ENCODE measurements at places on chromosomes 2 and 18.

DNA sequence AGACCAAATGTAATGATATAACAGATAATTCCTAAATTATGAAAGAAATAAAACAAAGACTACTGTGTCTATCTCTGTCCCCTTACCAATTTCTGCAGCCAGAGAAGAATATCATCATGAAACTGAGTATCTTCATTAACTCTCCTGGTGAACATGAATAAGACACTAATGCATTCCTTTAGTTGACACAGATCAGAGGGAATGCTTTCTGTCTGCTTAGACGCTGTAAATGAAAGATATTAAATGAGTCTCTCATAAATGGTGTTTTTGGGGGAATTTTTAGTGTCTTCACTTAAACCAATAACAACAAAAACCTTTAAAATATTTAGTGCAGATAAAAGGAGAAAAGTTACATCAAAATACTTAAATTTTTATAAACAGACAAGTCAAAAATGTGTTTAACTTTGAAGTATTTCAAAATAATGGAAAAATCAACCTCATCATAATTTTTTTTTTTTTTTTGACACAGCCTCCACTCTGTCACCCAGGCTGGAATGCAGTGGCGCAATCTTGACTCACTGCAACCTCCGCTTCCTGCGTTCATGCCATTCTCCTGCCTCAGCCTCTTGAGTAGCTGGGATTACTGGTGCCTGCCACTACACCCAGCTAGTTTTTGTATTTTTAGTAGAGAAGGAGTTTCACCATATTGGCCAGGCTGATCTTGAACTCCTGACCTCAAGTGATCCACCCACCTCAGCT, 16.0 kb downstream of the EPG5 start:
- DNase-seq = no peak

GRCh38 chr2:214014551-214015220, 396.2 kb upstream of the VWC2L start:
- no peak for DNase-seq

DNA sequence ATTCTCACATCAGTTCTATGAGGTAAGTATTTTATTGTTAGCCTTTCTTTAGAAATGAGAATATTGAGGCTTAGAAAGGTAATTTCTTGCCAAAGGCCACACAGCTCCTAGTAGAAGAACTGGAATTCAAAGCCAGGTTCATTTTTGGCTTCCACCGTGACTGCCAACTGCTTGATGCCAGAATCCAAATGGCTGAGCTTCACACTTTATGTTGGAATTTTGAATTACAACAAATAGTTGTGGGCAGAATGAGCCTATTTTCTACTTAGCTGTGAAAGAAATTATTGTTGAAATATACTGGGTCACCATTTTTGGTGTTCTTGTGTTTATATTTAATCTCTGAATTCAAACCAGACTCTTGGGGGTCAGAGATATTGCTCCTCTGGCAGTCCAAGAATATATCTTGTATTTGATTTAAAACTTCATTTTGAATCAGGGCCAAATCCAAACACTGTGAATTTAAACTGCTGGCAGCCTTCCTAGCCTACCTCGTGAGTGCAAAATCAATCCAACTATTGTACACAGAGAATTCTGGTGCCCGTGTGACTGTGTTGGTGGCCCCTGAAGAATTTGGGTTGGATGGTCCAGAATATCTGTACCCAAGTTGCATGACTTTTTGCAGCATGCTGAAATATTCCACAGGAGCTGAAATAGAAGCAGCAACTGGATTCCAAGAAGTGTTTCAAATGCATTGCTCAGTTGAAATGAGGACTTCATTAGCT, 35.6 kb upstream of the LPIN1 start:
- no peak for DNase-seq

DNA sequence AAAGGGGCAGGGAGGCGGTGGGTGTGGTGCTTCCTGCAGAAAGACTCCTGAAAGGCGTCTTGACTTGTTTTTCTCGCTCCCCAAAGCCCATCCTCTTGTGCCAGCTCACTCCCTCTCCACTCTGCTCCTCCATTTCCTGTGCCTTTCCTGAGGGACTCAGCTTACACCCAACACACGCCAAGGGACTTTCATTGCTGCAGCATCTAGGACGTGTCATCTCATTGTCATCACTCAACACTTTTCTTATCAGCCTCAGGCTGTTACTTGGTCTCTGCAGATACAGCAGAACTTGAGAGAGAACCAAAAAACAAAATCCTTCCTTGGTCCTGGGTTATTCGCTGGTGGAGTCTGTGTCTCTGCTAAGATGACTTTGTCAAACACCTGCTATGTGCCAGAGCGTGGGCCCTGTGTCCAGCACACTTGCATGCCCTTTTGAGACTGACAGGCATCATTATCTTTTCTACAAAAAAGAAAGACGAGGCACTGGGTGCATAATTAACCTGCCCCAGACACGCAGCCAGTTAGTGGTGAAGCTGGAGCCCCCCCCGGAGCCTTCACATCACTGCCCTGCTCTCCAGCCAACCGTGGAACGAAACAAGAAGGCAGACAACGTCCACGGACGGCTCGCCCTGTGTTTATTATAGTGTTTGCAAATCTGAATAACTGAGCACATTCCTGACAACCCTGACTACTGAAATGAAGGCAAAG, 261.7 kb upstream of the HDAC4 start:
- no peak for DNase-seq
